Small intestine (tissue), 16 donors: ENCODE measurements at places on chromosomes 11 and 22. TPM values are rescaled to one million over a fixed set of nuclear protein-coding genes. Genes with fewer than 3 reads are reported as not detected.
A peak's percentile ranks its signal among the peaks of the same experiment; 100 is the strongest.

DNA sequence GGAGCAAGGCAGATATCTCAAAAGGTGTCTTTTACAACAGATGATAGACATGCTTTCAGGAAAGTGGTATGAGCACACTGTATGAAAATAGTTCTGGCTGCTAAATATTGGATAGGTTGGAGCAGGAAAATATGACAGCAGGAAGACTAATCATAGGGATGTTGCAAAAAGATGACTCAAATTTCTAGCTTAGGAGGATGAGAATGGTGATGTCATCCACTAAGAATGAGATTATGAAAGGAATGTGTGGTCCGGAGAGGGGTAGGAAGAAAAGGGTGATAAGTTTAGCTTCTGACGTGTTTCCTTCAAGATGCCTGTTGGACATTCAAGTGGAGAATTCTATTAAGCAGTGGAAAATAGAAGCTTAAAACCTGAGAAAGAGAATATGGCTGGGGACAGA, 46.4 kb downstream of the RCN1 start:
- H3K4me1 ChIP-seq, result no peaks in the 10 kb centered on the region
- H3K27me3 ChIP-seq, result no peaks in the 10 kb centered on the region
- no peak overlapping the region for H3K27ac ChIP-seq
- no peaks in the 10 kb centered on the region for H3K36me3 ChIP-seq

GRCh38 chr11:125542709-125543108, 26.6 kb upstream of the EI24 start:
- no peak overlapping the region for H3K4me3 ChIP-seq
- H3K36me3 ChIP-seq, result no peaks in the 10 kb centered on the region
- H3K27ac ChIP-seq, result no peak overlapping the region
- DNase-seq, result no peak
- H3K27me3 ChIP-seq, result no peaks in the 10 kb centered on the region

- H3K4me3 ChIP-seq, result no peak overlapping the region
- H3K4me1 ChIP-seq, result no peaks in the 10 kb centered on the region
- no peaks in the 10 kb centered on the region for H3K36me3 ChIP-seq
- no peak overlapping the region for H3K27ac ChIP-seq
Observed at GRCh38 chr22:44261861-44262595, 50.7 kb downstream of the SHISAL1 start.

GRCh38 chr11:104895634-104896033, 2.6 kb downstream of the CASP12 start:
- no peaks in the 10 kb centered on the region for H3K27me3 ChIP-seq
- H3K4me3 ChIP-seq, result no peak overlapping the region
- DNase-seq, result no peak

DNA sequence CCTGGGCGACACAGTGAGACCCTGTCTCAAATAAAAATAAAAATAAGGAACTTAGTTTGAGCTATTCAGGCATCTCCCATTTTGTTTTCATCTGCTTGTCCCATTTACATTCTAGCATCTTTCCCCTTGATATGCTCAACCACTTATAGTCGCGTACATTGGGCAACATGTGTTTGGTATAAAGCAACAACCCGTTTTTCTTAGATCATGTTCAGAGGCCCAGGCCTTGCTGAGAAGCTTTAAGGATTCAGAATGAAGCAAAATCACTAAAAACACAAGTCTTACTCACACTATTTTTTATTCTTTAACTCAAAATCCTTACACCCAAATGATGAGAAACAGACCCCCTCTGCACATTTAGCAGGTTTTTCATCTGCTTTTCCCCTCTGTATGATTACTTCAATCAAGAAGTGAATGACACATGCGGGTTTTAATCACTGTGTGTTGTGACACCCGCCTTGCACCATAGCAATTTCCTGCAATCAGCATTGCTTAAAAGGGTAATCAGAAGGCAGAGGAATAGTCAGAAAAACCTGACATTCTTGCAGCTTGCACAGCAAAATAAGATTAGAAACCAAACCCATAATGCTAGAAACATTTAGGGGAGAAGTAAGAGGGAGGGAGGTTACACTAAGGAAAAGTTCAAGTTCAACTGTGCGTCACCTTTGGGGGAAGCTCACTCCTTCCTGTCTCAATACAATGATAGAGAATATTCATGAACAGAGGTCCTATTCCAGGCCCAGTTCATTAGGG, 25.9 kb downstream of the ALG9 start:
- H3K27ac ChIP-seq, result no peak overlapping the region
- peaks cover 10% of the 10 kb centered on the region for H3K4me1 ChIP-seq
- H3K36me3 ChIP-seq, result peaks cover 24% of the 10 kb centered on the region
- no peak overlapping the region for H3K4me3 ChIP-seq
- DNase-seq, result no peak

DNA sequence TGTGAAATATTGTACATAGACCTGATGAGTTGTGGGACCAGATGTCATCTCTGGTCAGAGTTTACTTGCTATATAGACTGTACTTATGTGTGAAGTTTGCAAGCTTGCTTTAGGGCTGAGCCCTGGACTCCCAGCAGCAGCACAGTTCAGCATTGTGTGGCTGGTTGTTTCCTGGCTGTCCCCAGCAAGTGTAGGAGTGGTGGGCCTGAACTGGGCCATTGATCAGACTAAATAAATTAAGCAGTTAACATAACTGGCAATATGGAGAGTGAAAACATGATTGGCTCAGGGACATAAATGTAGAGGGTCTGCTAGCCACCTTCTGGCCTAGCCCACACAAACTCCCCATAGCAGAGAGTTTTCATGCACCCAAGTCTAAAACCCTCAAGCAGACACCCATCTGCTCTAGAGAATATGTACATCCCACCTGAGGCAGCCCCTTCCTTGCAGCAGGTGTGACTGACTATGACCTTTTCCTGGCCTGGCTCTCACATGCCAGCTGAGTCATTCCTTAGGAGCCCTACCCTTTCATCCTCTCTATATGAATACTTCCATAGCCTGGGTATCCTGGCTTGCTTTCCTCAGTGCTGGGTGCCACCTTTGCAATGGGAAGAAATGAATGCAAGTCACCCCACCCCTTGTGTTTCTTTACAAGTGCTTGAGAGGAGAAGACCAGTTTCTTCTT, 12.3 kb downstream of the PIK3IP1 start:
- H3K27ac ChIP-seq, result peak overlapping the region; percentile 65
- H3K4me1 ChIP-seq, result no peaks in the 10 kb centered on the region
- H3K27me3 ChIP-seq, result no peaks in the 10 kb centered on the region
- no peak overlapping the region for H3K4me3 ChIP-seq
- peaks cover 13% of the 10 kb centered on the region for H3K36me3 ChIP-seq
- DNase-seq, result no peak

GRCh38 chr22:26619510-26619909, 1.7 kb upstream of the CRYBB1 start:
- no peak overlapping the region for H3K27ac ChIP-seq
- H3K4me1 ChIP-seq, result no peaks in the 10 kb centered on the region
- H3K36me3 ChIP-seq, result no peaks in the 10 kb centered on the region
- DNase-seq, result no peak
- no peak overlapping the region for H3K4me3 ChIP-seq
- no peaks in the 10 kb centered on the region for H3K27me3 ChIP-seq

DNA sequence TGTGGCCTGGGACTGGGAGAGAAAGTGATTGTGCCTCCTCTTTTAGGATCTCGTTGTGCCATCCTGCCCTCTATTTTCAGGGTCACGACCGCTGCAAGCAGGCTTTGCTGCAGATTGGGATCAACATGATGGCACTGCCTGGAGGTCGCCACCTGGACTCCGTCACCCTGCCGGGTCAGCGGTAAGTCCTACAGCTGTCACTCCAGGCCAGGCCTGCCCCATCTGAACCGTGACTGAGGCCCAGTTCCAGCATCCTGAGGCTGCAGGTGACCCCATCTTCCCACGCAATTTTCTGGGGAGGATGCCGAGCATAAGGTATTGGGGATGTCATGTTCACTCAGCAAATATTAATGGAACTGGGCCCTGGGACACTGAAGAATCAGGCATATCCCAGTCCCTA, 34.3 kb downstream of the INSC start:
- H3K36me3 ChIP-seq, result no peaks in the 10 kb centered on the region
- H3K27ac ChIP-seq, result no peak overlapping the region
- peaks cover 5% of the 10 kb centered on the region for H3K4me1 ChIP-seq
- no peak for DNase-seq
- H3K4me3 ChIP-seq, result no peak overlapping the region

DNA sequence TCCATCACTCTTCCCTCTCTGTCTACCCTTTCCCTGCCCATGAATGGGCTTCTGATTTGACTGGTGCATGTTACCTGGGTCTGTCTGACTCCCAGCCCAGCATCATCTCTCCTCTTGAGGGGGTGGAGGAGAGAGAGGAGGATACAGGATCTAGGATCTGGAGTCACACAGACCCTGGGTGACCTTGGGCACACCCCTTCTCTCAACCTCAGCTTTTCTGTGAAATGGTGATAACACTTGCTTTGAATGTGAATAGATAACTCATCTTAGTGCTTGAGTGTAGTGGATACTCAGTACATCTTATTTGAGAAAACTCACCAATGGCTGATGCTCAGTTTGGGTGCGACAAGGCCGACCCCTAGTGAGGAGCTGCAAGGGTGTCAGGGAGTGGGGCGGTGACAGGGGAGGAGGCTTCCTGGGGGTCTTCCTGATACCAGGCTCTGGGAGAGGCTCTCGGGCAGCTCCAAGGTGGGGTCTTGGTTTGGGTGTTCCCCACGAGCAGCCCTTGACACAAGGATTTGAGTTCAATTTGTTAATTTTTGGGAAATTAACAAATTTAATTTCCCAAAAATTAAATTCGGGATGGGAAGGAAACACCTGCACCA, 9.0 kb downstream of the INCENP start:
- no peaks in the 10 kb centered on the region for H3K27me3 ChIP-seq
- no peak for DNase-seq
- no peak overlapping the region for H3K27ac ChIP-seq
- no peaks in the 10 kb centered on the region for H3K4me1 ChIP-seq
- H3K4me3 ChIP-seq, result no peak overlapping the region
- peaks cover 12% of the 10 kb centered on the region for H3K36me3 ChIP-seq

- no peaks in the 10 kb centered on the region for H3K4me1 ChIP-seq
- H3K4me3 ChIP-seq, result no peak overlapping the region
- H3K27me3 ChIP-seq, result no peaks in the 10 kb centered on the region
- H3K27ac ChIP-seq, result no peak overlapping the region
Observed at GRCh38 chr11:94826415-94826814, 58.3 kb downstream of the AMOTL1 start.

- peaks cover 14% of the 10 kb centered on the region for H3K4me1 ChIP-seq
- no peaks in the 10 kb centered on the region for H3K27me3 ChIP-seq
- H3K36me3 ChIP-seq, result no peaks in the 10 kb centered on the region
- no peak overlapping the region for H3K4me3 ChIP-seq
- no peak for DNase-seq
- no peak overlapping the region for H3K27ac ChIP-seq
Observed at GRCh38 chr22:43819421-43819921, 7.4 kb upstream of the EFCAB6 start.

DNA sequence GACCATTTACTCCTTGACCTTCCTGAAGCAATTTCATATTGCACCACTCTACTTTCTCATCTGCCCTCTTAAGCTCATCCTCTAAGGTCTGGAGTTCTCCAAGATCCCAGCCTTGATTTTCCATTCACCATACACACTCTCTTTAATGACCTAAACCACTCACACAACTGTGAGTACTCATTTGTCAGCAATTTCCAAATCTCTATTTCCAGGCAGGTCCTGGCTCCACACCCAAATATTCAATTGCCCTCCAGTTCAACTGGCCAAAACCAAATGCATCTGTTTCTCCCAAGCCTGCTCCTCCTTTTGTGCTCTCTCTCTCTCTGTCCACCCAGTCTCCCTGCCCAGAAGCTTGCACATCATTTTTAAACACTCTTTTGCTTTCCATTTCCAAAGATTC, 39.6 kb downstream of the NEU3 start:
- H3K27me3 ChIP-seq, result no peaks in the 10 kb centered on the region
- peaks cover 30% of the 10 kb centered on the region for H3K4me1 ChIP-seq
- H3K36me3 ChIP-seq, result no peaks in the 10 kb centered on the region
- H3K4me3 ChIP-seq, result no peak overlapping the region
- H3K27ac ChIP-seq, result no peak overlapping the region
- DNase-seq, result no peak

DNA sequence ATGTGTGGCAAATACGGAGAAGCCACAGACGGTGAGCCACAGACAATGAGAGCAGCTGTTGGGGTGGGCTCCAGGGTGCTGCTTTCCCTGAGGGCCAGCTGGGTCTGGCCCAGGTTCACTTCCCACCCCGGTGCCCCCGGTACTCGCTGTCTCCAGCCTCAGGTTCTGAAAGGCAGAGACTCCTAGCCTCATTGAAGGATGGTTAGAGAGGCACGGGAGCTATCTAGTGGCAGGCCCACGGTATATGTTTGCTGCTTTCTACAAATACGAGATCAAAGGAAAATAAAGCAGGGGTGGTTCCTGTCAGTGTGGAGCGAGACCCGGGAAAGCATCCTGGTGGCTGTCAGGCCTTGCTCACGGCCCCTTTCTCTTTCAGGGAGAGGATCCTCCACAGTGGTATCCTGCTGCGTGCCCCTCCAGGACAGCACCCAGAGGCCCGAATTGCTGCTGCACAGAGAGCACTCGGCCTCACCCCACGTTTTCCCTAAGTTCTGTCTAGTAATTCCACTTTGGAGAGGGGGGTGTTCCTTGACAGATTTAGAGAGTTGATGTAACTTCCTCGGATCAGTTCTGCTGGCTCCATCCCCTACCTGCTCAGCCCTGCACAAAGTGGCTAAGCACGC, 3.0 kb downstream of the TMEM80 start:
- H3K27ac ChIP-seq, result no peak overlapping the region
- H3K4me3 ChIP-seq, result no peak overlapping the region
- no peaks in the 10 kb centered on the region for H3K4me1 ChIP-seq
- H3K36me3 ChIP-seq, result no peaks in the 10 kb centered on the region
- DNase-seq, result no peak

GRCh38 chr11:72598906-72599305, 75.3 kb downstream of the PDE2A start:
- H3K27ac ChIP-seq, result no peak overlapping the region
- H3K27me3 ChIP-seq, result no peaks in the 10 kb centered on the region
- no peaks in the 10 kb centered on the region for H3K4me1 ChIP-seq
- no peaks in the 10 kb centered on the region for H3K36me3 ChIP-seq
- no peak overlapping the region for H3K4me3 ChIP-seq
- DNase-seq, result peak; percentile 22

GRCh38 chr11:18590571-18590970, 2.0 kb upstream of the UEVLD start:
- DNase-seq, result no peak
- no peak overlapping the region for H3K27ac ChIP-seq
- no peak overlapping the region for H3K4me3 ChIP-seq
- H3K27me3 ChIP-seq, result no peaks in the 10 kb centered on the region

DNA sequence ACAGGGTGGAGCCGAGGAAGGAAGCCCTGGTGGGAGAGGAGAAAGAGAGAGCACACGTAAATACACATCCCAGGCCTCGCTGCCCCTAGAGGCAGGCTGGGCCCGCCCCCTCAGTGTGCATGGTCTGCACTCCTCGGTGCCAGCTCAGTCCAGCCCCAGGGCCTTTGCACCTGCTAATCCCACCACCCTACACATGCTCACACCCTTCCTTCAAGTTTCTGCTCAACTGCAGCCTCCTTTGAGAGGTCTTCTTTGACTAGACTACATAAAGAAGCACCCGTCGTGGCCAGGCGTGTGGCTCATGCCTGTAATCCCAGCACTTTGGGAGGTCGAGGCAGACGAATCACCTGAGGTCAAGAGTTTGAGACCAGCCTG, 5.5 kb downstream of the IL2RB start:
- H3K4me1 ChIP-seq, result no peaks in the 10 kb centered on the region
- H3K27me3 ChIP-seq, result no peaks in the 10 kb centered on the region
- H3K36me3 ChIP-seq, result no peaks in the 10 kb centered on the region

Gene GNG3
- polyA plus RNA-seq, result 0.75 TPM

Gene NXPE1
- polyA plus RNA-seq, result 1.3 TPM

Gene OR51B5
- polyA plus RNA-seq, result 0.15 TPM

Gene CCDC82
- 11.1 TPM for polyA plus RNA-seq

Gene ASPHD2
- polyA plus RNA-seq, result 0.45 TPM

Gene SLC43A1
- 0.67 TPM for polyA plus RNA-seq

Gene SCUBE2
- polyA plus RNA-seq, result 4.9 TPM

Gene OR10A2
- not detected for polyA plus RNA-seq

Gene PITPNM1
- polyA plus RNA-seq, result 33.8 TPM
